Nucleus accumbens (tissue), 56 donors: ENCODE measurements at places on chromosomes 6 and 20.

GRCh38 chr6:116158641-116159040 is 32.7 kb upstream of the COL10A1 start:
- DNase-seq: no peak

DNA sequence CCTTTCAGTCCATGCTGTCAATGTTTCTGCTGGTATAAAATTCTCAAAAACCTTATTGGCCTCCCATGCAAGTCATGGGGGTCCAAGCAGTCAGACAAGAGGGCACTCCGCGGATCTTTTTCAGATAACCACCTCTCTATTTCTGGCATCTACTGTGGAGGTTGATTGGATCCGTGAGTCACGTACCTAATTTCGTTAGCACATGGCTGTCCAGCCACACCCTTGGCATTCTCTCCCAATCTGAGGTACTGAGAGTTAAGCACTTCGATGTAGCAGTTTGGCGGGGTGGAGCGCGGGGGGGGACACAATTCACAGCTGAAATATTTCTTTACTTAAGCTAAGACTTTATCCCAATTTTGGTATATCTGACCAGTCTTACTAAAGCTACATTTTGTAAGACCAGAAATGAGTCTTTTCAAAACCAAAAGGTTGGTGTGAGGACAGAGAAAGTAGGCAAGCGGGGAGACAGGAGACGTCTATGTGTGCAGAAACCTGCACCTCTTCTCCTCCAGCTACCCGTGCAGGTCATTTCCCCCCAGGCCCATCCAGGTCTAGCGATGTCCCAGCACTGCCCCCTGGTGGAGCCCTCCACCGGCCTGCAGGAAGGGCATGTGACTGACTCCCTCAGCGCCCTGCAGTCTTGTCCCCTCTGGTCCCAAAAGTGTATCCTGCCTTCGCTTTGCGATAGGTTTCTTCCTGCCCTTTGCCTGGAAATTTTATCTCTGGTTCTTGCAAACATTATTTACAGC is 113.1 kb downstream of the ADAT2 start:
- DNase-seq: no peak

DNA sequence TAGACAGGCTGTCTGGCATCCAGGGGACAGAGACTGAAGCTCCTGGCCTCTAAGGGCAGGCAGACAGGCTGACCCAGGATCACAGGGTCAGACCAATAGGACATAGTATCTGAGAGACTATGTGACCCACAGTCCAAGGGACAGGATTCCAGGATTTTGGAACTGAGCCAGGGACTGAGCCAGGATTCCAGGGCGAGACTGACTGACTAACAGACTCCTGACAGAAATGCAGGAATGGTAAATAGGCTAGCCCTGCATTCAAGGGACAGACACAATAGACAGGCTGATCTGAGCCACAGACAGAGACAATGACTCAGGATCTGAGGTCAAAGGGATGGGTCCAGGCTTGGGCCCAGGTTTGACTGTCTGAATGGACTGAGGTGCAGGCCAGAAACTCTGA is 19.8 kb downstream of the XKR7 start:
- DNase-seq: no peak

DNA sequence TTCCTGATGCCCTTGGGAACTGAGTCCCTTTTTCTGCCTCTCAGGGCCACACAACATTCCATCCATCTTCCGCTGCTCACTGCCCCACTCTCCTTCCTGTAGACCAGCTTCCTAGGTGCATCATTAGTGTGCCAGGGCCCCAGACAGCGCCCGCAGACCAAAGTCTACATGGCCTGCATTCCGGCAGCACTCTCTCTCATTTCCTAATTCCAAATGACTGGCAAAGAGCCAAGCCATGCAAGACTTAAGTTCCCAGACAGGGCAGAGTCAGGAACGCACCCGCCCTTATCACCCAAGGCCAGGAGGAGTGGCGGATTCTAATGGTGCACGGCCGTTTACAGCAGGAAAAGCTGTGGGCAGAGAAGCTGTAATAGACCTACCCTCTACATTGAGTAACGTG is 159.8 kb upstream of the ARID1B start:
- no peak for DNase-seq
